ENCODE measurements at places on chromosomes 7 and 10.

GRCh38 chr7:583410-584121, 63.9 kb upstream of the PDGFA start:
- DNase-seq = no peak

- DNase-seq = no peak
These were observed 78.6 kb downstream of the TRRAP start for GRCh38 chr7:98956937-98957336.

GRCh38 chr7:91660734-91661356, 219.7 kb downstream of the MTERF1 start:
- no peak for DNase-seq

- no peak for DNase-seq
These were observed 121.2 kb downstream of the FAM107B start for GRCh38 chr10:14653271-14654161.

DNA sequence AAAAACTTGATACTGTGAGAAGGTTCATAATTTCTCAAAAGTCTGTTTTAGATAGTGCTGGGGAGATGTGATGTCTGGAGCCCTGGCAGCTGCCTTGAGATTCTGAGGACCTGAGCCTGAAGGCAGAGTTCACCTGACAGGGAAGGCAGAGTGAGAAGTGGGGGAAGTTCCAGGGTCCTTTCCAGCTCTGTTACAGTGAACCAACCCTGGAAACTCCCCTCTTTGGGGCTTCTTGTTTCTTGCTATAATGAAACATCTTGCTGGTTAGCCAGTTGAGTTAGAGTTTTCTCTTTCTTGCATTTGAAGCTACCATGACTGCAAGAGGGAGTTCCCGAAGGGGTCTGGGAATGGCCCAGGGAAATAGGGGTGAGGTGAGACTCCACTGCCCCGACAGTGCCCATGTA, 158.9 kb upstream of the TNRC18 start:
- DNase-seq = no peak

DNA sequence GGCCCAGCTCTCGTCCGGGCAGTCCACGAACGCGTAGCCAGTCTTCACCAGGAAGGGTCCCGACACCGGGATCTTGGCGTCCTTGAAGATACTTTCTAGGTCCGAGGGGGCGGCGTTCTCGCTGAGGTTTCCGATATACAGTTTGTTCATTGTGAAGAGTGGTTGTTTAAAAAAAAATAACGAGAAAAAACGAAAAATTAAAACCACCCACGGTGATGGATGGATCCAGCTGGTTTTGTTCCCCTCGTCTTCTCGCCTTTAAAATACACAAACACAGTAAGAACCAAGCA, 385 bp downstream of the IGF2BP3 start:
- DNase-seq = no peak

- DNase-seq = no peak
These were observed 34.7 kb upstream of the GJD4 start for GRCh38 chr10:35570397-35570796.

DNA sequence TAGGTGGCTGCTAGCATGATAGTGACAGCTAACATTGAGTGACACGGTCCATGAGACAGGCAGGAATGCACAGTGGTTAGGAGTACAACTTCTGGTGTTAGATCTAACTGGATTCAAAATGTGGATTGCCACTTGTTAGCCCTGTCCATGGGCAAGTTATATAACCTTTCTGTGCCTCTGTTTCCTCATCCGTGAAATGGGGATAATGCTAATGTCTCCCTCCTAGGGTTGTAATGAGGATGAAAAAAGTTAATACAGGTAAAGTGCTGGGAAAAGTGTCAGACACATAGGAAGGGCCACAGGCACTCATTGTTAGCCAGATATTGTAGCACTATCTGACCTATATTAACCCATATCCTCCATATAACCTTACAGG, 41.8 kb downstream of the TACR2 start:
- DNase-seq = no peak

DNA sequence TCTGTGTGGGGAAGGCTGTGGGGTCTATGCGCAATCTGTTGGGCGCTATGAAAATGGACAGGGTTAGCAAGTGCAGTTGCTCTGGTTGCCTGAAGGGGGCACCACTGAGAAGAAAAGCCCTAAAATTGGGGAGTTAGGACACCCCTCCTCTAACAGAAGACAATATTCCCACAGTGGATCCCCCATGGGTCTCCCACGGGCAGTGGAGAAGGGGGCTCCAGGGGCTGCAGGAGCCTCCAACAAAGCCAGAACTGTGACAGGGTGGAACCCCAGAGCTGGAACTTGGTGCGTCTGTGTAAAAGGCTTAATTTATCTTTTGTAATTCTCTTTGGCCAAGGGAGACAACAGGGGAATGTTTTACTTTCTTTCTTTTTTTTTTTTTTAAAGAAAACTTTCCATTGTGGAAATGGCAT, 12.5 kb upstream of the COL13A1 start:
- no peak for DNase-seq

GRCh38 chr10:14688606-14689005, 86.1 kb downstream of the FAM107B start:
- no peak for DNase-seq

Measured in activated T-helper 9 cell treated with anti-CD3 and anti-CD28 coated beads, Interleukin-2, amount 50 U/mL, for 16 hours (primary cell).